ENCODE measurements at places on chromosomes 1 and 21. TPM values are rescaled to one million over a fixed set of nuclear protein-coding genes. Genes with fewer than 3 reads are reported as not detected.

The NHLH2 gene
- total RNA-seq: not detected

The FCRL6 gene
- 0.81 TPM for total RNA-seq

The OR2T29 gene
- total RNA-seq: not detected

The FOXD2 gene
- 0.26 TPM for total RNA-seq

The LIPI gene
- total RNA-seq: not detected

The TXNIP gene
- 446 TPM for total RNA-seq

The MAB21L3 gene
- total RNA-seq: not detected

The C1orf185 gene
- total RNA-seq: not detected

- DNase-seq: no peak
Measured at GRCh38 chr1:247829656-247830055, 5.7 kb upstream of the OR14A16 start.

GRCh38 chr1:89640440-89640839, 7.5 kb downstream of the LRRC8C start:
- no peak for DNase-seq

GRCh38 chr21:42737951-42738590, 84.7 kb downstream of the PDE9A start:
- DNase-seq: peak; percentile 73

DNA sequence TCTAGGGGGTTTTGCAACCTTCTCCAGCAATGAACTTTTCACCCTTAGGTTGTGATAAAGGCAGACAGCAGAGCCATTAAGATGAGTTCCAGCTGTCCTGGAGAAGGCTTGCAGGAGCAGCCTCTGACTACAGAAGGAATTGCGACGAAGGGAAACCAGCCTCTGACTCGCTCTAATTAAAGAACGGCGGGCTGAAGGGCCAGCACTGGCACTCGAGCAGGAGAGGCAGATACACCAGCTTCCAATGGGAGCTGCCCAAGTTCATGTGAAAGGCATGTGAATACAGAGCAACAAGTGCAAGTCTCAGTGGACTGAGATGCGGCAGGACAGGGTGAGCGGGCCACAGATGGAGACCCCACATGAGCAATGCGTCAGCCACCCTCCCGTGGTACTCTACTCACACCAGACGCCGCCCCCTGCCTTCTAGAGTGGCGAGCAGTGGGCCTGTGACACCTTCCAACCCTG, 15.7 kb downstream of the RCC2 start:
- DNase-seq: peak; percentile 34

DNA sequence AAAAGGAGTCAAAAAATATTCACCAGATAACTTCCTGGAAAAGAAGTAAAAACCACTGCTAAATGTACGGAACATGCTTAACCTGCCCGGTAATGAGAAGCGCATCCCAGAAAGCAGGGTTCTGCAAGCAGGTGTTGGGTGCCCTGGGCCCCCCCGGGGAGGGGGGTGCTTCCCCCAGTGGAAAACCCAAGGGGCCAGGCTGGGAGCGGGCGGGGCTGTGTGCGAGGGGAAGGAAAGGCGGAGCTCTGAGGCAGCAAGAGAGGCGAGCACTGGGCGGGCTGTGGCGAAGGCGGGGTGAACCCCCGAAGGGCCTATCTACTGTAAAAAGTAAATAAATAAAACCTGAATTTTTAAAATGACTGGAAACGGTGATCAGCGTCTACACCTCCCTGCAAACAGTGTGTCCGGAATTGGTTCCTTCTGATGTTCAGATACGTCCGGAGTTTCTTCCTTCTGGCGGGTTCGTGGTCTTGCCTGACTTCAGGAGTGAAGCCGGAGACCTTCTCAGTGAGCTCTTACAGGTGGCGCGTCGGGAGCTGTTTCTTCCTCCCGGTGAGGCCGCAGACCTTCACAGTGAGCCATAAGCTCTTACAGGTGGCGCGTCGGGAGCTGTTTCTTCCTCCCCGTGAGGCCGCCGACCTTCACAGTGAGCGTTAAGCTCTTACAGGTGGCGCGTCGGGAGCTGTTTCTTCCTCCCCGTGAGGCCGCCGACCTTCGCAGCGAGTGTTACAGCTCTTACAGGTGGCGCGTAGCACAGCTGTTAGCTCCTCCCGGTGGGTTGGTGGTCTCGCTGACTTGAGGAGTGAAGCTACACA, 13.4 kb downstream of the FTCD start:
- DNase-seq: no peak

DNA sequence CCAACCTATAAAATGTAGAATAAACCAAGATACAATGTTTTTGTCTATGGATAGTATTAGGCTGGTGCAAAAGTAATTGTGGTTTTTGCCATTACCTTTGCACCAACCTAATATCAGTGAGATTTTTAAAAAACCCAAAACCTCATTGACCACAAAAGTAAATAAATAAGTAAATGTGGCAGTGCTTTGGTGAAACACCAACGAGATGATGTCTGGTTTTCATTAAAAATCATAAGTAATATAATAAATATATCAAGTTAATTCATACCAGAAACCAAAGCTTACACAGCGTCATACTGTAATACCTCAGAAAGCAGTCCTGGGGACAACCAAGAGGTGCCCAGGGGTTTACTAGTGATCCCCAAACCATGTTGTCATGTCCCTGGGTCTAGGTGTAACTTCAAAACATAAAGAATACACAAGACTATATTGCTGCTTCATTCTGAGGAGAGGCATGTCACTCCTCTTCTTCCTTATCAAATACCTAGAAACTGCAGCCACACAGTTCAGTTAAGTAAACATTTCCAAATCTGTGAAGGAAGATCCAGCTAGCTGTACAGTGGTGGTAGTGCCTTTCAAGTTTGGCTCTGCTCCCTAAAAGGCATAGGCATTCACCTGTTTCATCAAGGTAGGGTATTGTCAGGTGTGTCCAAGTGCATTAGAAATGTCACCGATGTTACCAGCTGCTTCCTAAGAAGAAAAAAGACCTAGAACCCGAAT, 51.6 kb upstream of the ZC3H11B start:
- DNase-seq: no peak

DNA sequence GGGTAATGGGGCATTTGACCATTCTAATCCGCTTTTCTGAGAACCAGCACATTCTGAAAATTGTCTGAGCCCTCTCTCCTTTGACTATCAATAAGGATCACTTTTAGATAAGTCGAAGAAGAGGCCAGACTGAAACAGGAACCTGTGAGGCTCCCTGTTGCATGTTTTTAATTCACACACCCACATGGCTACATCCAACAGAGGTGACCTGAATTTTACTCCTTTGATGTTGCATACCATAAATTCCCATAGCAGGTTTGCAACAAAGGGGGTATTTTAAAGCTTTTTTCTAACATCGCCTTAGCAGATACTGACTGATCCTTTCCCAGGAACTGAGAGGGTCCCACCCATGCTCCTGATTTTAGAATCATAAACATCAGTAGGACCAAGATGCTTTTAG, 450.8 kb downstream of the USP25 start:
- no peak for DNase-seq

DNA sequence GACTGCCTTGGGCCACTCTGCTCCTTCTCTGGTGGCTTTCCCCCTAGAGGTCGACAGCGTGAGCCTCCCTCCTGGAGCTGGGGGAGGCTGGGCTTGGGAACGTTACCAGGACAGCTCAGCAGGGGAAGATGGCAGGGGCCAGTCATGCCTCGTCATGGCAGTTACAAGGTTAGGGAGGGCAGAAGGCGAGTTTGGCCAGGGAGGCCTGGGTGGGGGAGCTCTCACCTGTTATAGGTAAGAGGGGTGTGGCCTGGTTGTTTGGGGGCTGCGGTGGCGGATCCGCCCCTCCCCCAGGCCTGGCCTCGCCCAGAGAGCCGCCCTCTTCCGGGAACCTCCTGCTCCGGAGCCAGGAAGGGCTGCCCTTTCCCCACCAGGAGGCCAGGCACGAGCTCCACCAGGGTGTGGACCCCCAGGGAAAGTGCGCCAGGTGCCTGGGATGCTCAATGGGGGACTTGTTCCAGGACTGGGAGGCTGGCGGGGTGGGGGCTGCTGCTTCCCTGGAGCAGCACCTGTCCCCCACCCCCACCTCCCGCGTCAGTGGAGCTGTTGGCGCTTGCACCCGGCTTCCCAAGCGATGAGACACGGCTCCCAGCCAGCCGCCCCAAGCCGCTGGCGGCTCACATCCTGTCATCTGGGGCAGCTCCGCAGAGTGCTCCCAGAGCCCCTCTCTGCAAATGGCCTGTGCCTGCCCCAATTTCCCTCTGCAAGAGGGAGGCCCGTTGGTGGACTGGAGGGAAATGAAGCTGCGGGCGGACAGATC, 23.6 kb upstream of the PKP1 start:
- no peak for DNase-seq

GRCh38 chr1:53787655-53788054, 48.7 kb upstream of the GLIS1 start:
- no peak for DNase-seq

- no peak for DNase-seq
Measured at GRCh38 chr21:43812139-43812821, 22.9 kb downstream of the RRP1 start.
